ENCODE measurements at places on chromosomes 13 and 19. TPM values are rescaled to one million over a fixed set of nuclear protein-coding genes. Genes with fewer than 3 reads are reported as not detected.

DNA sequence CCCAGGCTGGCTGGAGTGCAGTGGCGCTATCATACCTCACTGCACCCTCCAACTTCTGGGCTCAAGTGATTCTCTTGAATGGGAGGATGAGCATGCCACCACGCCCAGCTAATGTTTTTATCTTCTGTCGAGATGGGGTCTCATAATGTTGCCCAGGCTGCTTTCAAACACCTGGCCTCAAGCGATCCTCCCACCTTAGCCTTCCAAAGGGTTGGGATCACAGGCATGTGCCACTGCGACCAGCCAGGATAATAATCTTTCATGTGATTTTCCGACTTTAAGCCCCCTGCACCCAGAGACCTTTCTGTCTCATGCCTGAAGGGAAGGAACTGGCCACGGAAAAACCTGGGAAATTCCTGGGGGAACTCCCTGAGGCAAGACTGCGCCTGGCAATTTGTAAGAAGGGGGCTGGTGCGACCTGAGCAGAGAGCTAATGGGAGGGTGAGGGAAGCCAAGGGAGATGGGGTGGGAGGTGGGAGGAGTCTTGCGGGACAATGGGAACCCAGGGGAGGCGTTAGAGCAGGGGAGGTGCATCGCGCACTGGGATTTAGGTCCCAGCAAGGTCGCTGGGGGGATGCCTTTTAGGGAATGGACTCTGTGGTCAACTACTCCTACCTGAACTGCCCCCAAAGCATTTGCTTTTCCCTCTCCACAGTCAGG is 1.2 kb upstream of the CCDC124 start:
- no peak for DNase-seq

GRCh38 chr13:59744747-59745391 is 418.9 kb downstream of the DIAPH3 start:
- DNase-seq = no peak

- no peak for DNase-seq
Measured at GRCh38 chr13:35477386-35477946, 977 bp upstream of the MAB21L1 start.

GRCh38 chr13:33842207-33842606 is 24.3 kb downstream of the RFC3 start:
- DNase-seq = no peak

GRCh38 chr13:72932250-72932649 is 126.6 kb upstream of the KLF5 start:
- DNase-seq = no peak

- DNase-seq = no peak
Measured at GRCh38 chr13:33578786-33579185, 239.2 kb upstream of the RFC3 start.

DNA sequence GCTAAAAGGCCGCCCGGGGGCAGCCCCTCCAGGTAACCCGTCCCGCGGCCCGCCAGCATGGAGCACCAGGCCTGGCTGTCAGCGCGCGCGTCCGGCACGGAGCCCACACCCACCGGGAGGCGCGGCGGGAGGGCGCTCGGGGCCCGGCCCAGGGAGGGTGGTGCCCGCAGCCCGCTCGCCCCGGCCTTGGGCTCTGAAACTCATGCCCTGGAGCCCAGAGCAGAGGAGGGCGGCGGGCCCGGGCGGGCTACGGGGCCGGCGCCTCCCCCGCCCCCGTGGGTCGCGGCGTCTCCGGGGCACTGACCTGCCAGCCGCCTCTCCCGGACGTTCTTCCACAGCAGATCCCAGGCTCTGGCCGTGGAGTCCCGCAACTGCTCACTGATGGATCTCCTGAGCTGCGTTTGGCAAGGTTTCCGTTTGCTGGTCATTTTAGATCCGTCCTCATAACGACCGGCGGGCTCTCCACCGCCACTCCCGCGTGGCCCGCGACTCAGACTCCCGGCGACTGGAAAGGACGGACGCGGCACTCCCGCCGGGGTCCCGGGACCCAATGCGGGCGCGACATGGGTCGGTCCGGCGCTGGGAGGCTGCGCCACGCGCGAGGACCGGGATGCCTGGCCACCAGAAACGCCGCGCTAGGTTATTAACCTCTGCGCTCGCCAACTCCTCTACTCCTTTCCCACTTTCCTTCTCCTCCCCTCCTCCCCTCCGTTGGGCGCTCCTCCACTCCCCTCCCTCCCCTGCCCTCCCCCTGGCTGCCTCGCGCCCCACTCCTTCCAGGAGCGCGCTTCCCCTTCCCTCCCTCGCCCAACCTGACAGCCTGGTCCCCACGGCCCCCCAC is 64.7 kb upstream of the STARD13 start:
- no peak for DNase-seq

SAE1 gene
- total RNA-seq = 236 TPM

AP1M1 gene
- total RNA-seq = 126 TPM

Measured in epithelial cell of proximal tubule (primary cell).